Cerebellar nuclear complex (tissue), 1 donor: ENCODE measurements at places on chromosomes 4 and X.

GRCh38 chr4:2818351-2818939, 25.2 kb upstream of the ADD1 start:
- no peak for DNase-seq

DNA sequence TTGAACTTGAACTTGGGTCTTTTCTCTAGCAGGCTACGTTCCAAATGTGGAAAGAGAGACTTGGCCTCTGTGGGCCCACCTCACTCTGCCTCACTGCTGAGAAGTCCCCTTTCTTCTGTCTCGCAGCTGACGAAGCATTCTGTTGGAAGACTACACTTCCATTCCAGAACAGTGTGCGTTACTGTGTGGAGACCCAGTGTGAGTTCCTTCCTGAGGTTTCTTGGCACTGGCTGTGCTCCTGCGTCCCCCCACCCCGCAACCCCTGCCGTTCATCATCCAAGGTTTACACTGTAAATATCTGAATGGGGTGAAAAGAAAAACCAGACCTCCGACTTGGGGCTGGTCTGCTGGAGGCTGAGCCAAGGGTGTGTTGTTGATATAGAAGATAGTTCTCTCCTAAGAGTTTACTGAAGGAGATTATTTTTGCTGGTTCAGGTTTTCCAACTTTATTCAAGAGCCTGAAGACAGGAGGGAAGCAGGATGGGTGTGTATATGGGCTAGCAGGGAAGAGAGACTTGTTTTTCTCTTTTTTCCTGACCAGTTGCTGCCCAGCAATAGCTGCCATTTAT, 34.7 kb downstream of the NHSL2 start:
- DNase-seq, result no peak

DNA sequence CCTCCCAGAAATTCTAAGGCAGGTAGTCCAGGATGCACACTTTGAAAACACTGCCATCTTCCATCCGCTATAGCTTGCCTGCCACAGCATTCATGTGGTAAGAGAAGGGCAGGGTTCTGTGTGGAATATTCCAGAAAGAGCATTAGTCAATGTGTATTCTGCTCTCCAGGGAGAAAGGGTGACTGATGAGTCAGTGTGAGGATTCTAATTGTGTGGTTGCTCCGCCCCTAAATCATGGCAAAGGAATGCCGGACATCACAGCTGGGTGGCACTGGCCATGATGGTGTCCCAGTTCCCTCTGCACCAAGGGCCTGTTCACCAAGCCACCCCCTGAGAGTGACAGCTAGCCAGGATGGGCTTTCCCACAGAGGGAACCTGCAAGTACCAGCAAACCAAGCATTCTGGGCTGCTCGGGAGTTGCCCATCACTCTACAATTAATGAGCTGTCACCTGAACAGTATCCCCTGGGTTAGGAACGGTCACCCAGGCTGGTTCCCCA, 9.5 kb downstream of the IDS start:
- no peak for DNase-seq

DNA sequence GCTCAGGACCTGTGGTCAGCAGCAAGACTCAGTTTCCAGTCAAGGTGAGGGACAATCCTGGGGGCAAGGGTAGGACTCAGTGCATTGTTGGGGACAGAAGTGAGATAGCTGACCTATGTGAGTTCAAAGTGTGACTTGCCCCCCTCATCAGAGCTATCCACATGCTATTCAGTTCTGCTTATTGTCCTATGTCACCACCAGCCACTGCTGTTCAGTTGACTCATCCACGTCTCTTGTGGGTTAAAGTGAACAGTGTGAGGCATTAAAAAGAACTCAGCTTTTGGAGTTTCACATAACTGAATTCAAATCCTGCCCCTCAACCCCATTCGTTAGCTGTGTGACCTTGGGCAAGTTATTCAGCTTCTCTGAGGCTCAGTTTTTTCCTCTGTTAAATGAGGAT, 4.4 kb upstream of the APLN start:
- DNase-seq, result no peak

DNA sequence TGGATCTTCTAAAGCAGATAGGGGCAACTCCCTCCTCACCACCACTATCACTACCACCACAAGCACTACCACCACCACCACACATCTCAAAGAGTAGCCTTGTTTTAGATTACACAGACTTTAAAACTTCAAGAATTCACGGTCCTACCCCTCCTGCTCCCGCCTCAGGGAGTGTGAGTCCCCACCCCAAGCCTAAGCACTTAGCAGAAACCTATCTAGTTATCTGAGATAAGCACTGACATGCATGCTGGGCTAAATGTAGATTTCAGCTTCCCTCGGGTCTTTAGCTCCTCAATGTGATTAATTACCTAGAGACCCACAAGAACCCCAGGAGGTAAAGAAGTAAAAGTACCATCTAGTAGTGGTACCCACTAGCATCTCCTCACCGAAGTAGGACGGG, 775 bp downstream of the AMOT start:
- DNase-seq, result no peak

DNA sequence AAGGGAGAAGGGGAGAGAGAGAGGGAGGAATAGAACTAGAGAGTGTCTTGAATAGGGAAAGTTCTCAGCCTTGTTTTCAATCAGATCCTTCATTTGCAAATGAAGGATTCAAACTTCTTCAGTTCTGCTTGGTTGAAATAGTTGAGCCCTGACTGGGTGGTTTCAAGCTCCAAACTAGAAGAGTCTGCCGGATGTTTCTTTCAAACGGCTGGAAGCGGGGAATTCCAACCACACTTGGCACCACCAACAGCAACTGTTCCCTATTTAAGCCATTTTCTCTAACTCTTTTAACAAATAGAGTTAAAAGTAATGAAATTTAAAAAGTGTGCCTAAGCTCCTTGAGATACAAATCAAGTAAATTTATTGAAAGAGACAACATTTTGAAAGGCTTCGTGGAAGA, 67.5 kb upstream of the DDX60 start:
- DNase-seq, result no peak

DNA sequence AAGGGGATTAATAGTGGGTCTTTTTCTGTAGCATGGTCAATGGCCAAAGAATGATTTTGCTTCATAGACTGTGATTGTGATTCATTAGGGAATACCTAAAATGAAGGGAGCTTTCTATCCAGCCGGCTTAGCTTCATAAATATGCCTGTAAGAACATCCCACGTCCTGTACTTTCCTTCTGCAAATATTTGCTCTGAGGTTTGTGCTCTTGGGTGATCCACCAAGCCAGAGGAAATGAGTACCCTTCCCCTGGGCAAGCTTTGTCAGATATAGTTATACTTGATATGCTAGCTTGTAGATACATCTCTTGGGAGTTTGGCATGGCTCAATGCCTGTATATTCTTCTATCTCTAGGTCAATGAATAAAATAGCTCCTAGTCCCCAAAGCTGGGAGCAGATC, 28.2 kb upstream of the SPARCL1 start:
- no peak for DNase-seq

DNA sequence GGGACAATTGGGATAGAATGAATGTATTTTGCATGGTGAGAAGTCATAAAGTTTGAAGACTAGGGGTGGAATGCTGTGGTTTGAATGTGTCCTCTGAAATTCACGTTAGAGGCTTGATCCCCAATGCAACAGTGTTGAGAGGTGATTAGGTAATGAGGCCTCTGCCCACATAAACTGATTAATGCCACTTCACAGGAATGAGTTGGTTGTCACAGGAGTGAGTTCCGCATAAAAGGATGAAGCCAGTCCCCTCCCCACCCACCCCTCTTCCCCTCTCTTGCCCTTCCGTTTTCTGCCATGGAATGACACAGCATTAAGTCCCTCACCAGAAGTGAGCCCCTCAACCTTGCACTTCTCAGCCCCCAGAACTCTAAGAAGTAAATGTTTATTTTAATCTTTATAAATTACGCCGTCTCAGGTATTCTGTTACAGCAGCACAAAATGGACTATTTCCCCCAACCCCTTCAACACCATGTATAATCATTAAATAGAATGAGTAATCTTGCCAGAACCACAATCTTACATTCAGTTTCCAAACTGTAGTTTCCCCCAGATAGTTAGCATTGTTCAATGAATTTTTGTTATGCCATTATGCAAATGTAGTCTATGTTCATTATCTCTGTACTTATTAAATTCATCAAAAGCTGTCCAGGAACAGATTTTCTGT, 5.5 kb upstream of the MMAA start:
- no peak for DNase-seq

DNA sequence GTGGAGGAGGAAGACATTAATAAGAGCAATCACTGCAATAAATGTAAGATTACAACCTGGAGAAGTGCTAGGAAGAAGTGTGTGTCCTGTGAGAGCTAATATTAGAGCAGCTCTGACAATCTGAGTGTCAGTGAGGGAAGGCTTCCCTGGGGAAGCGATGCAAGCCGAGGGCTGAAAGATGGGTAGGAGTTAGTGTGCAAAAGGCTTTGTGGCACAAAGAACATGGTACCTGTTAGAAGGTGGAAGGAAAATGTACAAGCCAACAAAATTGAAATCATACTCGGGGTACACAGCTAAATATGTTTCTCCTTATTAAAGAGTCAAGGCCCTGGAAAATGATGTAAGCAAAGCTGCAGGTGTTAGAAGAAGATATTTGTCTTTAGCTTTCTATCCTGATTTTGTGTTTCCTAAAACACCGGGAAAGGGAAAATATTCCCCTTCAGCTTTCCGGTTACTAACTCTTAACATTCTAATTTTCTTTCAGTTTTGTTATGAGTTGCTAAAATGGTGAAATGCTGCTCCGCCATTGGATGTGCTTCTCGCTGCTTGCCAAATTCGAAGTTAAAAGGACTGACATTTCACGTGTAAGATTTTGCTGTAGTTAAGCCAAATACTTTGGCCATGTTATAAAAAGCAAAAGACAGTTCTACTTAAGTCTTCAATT, 808 bp downstream of the THAP6 start:
- DNase-seq, result no peak

DNA sequence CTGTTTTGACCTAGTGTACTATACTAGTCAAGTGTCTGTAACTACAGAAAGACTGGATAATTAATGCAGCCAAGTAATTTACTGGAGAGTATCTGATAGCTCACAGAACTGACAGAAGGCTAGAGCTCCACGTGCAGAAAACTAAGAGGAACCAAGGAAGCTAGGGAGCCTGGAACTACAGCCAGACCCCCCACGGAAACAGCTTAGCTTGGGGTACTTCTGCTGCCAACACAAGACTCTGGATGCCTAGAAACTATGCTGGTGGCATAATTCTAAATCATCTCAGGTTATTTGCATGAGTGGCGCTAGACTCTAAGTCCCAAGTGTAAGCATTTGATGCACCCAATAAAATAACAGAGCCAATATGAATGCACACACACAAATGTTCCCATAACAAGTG, 26.5 kb downstream of the HUWE1 start:
- DNase-seq, result no peak

- DNase-seq, result no peak
These were observed 54.5 kb upstream of the WDR1 start for GRCh38 chr4:10171055-10171454.

DNA sequence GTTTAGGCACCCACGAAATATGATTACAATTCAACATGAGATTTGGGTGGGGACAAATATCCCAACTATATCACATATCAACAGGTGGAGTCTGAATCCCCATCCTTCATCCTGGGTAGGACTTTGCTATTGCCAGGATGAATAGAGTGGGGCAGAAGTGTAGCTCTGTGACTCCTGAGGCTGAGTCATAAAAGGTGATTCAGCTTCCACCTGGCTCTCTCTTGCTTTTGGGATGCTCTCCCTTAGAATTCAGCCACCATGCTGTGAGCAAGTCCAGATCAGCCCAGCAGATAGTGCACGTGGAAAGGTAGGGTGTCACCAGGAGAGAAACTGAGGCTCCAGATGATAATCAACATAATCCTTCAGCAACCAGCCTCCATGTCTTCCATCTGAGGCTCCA, 193.8 kb upstream of the BCOR start:
- no peak for DNase-seq

- DNase-seq, result no peak
These were observed 76.9 kb downstream of the PJA1 start for GRCh38 chrX:69088171-69088938.

GRCh38 chrX:26557691-26558321, 341.8 kb downstream of the MAGEB5 start:
- DNase-seq, result no peak
